ENCODE measurements at places on chromosomes 4 and X.

- DNase-seq, result peak; percentile 11
Measured at GRCh38 chrX:16953606-16954211, 7.3 kb downstream of the REPS2 start.

DNA sequence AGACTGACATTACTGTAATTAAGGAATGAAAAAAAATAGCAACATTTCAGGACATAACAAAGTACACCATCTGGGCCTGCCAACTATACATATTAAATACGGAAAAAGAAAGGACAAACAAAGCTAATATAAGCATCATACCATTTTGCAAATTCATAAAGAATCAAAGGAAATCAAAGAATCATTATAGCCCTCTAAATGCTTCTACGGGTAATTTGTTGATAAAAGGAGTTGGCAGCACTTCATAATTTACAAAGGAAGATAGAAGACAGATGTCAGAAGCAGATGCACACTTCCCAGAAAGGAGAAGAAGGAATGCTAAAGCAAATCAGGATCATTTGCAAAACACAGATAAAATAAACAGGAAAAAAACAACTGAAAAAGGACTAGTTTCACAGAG lies 1757.3 kb downstream of the PCDH7 start:
- no peak for DNase-seq

- DNase-seq, result no peak
Measured at GRCh38 chr4:6928081-6928480, 18.5 kb downstream of the TBC1D14 start.

GRCh38 chr4:99383833-99384392 lies 31.4 kb upstream of the ADH1C start:
- DNase-seq, result peak; percentile 93

GRCh38 chr4:122065915-122066314 lies 86.2 kb upstream of the BLTP1 start:
- DNase-seq, result no peak

DNA sequence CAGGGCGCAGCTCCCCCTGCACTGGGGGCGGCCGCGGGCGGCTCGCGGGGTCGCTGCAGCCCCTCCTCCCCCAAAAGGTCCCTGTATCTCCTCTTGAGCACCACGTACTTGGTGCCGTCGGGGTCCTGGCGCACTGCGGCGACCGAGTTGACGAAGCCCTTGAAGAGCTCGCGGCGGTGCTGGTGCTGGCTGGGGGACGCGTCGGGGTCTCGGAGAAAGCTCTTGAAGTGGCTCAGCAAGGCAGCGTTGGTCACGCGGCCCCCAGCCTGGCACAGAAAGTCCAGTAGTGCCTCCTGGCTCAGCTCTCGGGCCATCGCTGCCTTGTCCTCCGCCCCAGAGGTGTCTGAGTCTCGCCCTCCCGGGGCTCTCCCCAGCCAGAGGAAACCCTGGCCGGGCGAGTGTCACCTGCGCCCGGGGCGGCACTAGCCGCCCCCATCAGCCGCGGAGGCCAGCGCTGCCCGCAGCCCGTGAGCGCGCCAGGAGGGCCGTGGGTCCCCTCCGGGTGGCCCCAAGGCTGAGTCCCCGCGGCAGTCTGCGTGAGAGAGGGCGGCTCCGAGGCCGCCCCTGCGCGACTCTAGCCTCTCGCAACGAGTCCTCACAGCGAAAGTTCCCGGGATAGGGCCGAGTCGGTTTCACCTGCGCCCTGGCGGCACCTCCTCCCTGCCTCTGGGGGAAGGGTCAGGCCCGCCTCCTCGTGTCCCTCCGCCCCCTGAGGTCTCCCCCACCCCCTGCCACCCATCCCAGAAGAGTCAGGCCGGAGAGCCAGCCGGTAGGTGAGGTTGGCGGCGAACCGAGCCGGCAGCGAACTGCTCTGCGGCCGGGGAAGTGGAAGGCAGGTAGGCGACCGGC lies at the start of gene SOWAHB:
Gene SOWAHB (minus strand): TSS at position 609 of the 849 bp plus-strand sequence. CDS start 295 bp downstream, at position 314.
- no peak for DNase-seq

DNA sequence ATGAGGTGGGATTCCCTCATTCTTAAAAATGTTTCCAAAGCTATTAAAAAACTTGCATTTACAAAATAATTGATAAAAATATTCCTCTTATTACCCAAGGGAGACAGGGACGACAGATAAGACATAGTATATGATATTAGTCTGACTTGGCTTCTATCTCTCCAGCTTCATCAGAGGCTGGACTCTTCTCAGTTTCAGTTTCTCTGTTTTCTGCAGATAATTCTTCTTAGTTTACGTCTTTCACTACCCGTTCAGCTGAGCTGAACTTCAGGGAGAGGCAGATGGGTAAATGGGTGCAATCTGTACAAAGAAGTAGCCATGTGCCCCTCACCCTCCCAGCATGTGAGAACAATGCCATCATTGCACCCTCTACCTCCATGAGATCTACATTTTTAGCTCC lies 214.0 kb upstream of the SLIT2 start:
- no peak for DNase-seq

- no peak for DNase-seq
Measured at GRCh38 chr4:7831858-7832730, 107.6 kb downstream of the AFAP1 start.

- DNase-seq, result no peak
Measured at GRCh38 chr4:35900286-35901243, 343.7 kb downstream of the ARAP2 start.

GRCh38 chr4:89541998-89542397 lies 234.4 kb upstream of the GPRIN3 start:
- no peak for DNase-seq

DNA sequence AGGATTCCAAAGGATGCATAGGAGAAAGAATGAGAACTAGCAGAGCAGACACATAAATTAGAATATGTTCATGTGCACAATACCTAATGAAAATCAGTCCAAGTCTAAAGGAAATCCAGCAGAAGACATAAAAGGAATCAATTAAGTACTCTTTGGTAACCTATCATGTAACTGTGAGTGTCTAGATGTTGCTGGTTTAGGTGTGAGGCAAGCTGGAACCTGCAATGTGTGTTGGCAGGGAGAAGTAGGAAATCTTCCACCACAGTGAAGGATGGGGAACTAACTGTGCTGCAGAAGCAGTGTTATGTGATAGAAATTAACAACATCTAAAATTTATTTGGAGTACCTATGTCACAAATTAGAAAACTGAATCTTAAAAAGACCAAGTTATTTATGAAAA lies 330.8 kb upstream of the DKK2 start:
- DNase-seq, result no peak

DNA sequence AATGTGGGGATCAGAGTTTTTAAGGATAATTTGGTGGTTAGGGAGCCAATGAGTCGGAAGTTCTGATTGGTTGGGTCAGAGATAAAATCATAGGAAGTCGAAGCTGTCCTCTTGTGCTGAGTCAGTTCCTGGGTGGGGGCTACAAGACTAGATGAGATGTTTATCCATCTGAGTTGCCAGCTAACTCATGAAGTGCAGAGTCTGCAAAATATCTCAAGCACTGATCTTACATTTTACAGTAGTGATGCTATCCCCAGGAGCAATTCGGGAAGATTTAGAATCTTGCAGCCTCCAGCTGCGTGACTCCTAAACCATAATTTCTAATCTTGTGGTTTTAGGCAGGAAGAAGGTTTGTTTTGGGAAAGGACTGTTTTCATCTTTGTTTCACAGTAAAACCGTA lies 565.8 kb upstream of the SPANXN1 start:
- DNase-seq, result peak; percentile 97

- no peak for DNase-seq
Measured at GRCh38 chr4:81505726-81506125, 34.0 kb upstream of the RASGEF1B start.

- no peak for DNase-seq
Measured at GRCh38 chr4:9602389-9602914, 158.2 kb downstream of the DEFB131A start.

DNA sequence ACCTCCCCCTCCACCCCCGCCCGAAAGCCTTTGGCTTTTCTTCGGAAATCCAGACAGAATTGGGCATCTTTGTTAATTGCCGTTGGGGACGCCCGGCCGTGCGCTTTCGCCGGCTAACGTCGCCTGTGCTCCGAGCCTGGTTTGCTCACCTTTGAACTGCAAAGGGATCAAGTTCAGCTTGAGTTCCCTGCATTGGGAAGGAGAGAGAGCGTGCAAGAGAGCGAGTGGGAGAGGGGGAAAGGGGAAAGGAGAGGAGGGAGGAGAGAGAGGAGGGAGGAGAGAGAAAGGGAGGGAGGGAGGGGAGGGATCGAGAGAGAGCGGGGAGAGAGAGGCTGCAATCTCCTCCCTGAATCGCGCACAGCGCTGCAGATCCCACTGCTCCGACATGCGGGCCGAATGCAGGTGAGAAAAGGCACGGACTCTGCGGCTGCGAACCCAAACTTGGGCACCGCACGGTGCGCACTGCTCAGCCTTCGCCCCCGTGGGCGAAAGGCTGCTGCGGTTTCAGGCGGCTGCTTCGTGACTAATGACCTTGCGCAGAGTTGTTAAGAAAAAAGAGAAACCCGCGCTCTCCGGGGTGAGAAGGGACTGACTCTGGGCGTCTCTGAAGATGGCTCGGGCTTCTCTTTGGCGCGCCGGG lies at the start of gene PCDH7:
Gene PCDH7 (plus strand): TSS at position 349 of the 640 bp plus-strand sequence. CDS start 1,054 bp downstream, outside the sequence.
- peak; percentile 18 for DNase-seq

DNA sequence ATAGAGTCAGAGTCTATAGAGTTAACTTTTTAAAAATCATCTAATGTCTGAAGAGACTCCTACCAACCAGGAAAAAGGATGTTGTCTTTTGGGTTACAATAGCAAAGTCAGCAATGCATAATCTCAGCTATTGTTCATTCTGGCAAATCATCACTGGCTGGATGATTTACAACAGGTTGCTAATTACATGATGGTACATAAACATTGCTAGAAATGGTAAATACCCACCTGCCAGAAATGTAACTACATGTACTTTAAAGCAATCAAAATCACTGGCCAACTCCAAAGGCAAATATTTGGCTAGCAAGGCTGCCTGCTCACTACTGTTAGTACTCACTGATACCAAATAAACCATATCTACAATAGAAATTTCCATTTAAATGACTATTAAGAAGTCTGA lies 91.1 kb downstream of the PPP3CA start:
- no peak for DNase-seq

DNA sequence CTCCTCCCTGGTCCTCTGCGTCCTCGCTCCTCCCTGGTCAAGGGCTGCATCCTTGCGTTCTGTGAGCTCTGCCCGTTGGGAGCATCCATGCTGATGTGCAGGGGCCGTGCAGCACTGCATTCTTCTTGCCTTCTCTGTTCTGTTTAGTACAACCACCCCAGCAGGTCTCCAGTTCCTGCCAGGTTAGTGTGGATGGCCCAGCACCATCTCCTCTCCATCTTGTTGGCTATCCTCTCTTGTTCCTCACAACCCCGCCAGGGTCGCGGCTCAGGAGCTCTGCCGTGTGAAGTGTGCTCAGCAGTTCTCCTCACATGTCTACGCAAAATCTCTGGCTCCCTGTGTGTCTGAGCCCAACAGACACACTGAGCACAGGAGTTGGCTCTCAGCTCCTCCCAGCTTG lies 10.4 kb upstream of the MAEA start:
- no peak for DNase-seq

- DNase-seq, result no peak
Measured at GRCh38 chr4:158995040-158995439, 107.8 kb upstream of the RAPGEF2 start.

GRCh38 chr4:38788317-38788716 lies 5.5 kb upstream of the TLR10 start:
- DNase-seq, result no peak

DNA sequence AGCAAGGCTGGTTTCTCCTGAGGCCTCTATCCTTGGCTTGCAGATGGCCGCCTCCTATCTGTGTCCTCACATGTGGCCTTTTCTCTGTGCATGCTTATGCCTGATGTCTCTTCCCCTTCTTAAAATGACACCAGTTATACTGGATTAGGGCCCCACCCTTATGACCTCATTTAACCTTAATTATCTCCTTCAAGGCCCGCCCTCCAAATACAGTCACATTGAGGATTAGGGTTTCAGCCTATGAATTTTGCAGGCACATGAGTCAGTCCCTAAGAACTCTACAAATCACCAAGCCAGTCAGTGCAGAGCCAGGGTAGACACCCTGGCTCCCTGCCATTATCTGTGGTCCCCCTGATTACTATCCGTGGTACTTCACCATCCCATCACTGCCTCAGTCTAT lies 51.6 kb downstream of the MAML3 start:
- DNase-seq, result peak; percentile 56

Data from RPMI7951 (cell line).